Heart left ventricle (tissue), 16 donors: ENCODE measurements at places on chromosomes 12 and 14. TPM values are rescaled to one million over a fixed set of nuclear protein-coding genes. Genes with fewer than 3 reads are reported as not detected.

The SPSB2 gene
- polyA plus RNA-seq: 4.4 TPM

The GPR65 gene
- 0.30 TPM for polyA plus RNA-seq

The ZNF664 gene
- 43.1 TPM for polyA plus RNA-seq

The PCK2 gene
- 1.5 TPM for polyA plus RNA-seq

The DDN gene
- polyA plus RNA-seq: 0.91 TPM

DNA sequence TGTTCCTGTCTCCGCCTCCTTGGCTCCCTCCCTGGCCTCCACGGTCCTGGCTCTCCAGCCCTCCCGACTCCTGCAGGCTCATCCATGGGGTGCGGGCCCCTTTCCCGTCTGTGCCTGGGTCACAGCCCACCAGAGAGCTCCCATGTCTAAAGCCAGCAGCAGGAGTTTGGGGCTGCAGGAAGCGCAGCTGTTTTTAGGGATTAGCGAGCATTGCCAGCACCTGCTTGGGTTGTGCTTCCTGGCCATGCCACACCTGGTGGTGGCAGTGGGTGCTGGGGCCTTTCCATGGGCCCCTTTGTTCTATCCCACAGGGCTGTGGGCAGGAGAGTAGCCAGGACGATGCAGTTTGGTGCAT, 64.7 kb downstream of the KIF26A start:
- no peak for DNase-seq

GRCh38 chr14:53108292-53109104, 44.6 kb downstream of the DDHD1 start:
- no peak for DNase-seq

GRCh38 chr14:62711351-62712023, 333.8 kb downstream of the KCNH5 start:
- no peak for DNase-seq

DNA sequence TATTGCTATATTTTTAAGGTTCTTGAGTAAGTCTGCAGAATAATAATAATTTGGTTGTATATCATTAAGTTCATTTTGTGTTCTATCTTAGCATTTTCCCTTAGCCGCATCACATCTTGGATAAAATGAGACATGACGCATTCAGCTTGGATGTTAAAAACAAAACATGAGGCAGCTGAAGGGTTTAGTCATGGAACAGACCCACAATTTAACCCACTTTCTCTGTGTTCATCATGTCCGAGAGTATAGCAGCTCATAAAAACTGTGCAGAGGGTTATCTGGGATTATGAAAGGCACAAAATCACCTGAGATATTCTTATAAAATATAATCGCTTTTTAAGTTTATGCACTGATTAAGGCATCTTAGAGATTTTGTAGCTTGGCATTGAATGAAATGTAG, 219.3 kb downstream of the TRHDE start:
- no peak for DNase-seq

GRCh38 chr14:90558983-90559590, 162.3 kb downstream of the CALM1 start:
- DNase-seq: no peak

- no peak for DNase-seq
Measured at GRCh38 chr12:6946033-6946919, 2.5 kb downstream of the C12orf57 start.

DNA sequence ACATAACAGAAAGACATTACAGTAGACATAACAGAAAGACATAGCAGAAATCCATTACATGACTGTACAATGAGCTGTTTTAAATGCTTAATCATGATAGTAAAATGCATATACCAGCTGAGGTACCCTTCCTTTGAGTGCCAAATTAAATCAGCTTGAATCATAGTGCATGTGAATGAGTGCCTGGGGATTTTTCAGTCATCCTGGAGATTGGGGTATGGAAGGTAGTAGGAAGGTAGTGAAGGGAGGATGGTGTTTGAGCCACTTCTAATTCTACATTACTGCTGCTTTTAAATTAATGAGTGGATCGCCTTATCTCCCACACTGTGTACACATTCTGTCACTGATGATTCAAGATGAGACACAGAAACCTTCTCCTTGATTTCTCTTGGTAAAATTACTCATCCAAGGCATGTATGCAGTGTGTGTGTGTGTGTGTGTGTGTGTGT, 534.2 kb downstream of the LRFN5 start:
- DNase-seq: no peak

- peak; percentile 95 for DNase-seq
Measured at GRCh38 chr14:73644531-73645247, at the start of gene DNAL1. DNAL1 (plus strand) TSS chr14:73644986; CDS start chr14:73645040, 54 bp downstream.

GRCh38 chr12:124303579-124304313, 8.9 kb downstream of the RFLNA start:
- no peak for DNase-seq

GRCh38 chr14:75222208-75222701, 45.8 kb upstream of the TMED10 start:
- peak; percentile 57 for DNase-seq

DNA sequence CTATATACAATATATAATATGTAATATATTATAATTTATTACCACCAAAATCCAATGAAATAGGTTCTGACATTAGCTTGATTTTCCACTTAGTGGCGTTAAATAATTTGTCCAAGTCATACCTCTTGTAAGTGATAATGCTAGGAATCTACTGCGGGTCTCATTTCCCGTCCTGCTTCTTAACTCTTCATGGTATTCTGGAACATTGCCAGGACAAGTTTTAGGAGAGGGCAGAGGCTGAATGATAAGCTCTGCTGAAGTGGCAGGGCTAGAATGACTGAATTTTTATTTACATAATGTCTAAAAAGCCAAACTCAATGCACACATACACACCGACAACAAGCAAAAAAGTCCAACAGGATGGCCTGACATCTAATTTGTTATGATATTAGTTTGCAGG, 70.4 kb upstream of the PTPRQ start:
- no peak for DNase-seq

DNA sequence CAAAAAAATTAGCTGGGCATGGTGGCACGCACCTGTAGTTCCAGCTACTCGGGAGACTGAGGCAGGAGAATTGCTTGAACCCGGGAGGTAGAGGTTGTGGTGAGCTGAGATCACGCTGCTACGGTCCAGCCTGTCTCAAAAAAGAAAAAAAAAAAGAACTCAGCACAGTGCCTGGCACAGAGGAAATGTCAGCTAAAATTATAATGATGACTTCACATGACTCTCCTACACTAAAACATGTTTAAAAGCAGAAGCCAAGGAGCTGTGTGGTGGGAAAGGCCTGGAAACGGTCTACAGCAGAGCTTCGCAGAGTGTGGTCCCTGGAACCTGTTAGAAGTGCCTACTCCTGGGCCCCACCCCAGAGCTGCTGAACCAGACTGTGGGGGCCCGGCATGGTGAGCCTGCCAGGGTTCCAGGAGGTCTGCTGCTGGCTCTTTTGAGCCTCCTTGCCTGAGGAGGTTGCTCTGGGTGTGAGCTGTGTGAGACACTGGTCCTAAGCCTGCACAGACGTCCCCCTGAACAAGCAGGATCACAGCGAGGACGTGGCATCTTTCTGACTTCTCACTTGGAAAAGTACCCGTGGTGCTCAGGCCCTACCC, 28.1 kb downstream of the TCHP start:
- DNase-seq: no peak

GRCh38 chr12:104519190-104520019, 62.7 kb downstream of the CHST11 start:
- DNase-seq: no peak
